Stimulated activated naive CD8-positive, alpha-beta T cell treated with anti-CD3 and anti-CD28 coated beads, Interleukin-15, Interleukin-2, amounts not matched to agents 100 U/mL and 50 U/mL, for 24 hours (primary cell): ENCODE measurements at places on chromosomes 12 and 14.

- no peak for DNase-seq
Measured at GRCh38 chr12:131380220-131380964, 330.5 kb upstream of the SFSWAP start.

DNA sequence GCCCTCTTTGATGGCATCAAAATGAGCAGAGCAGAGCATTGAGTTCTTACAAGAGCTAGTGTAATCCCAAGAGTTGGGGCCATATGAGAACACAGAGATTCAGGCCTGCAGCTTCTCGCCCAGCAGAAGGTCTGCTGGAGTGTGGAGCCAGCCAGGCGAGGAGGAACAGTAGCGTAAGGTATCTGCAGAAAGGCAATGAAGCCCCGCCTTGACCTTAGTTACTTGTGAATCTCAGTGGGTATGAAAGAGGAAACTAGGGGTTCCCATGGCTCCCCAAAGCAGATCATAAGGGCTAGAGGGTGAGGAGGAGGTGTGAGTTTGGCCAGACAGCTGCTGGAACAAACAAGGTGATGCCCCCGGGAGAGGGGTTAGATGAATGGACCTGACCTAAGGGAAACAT lies 49.4 kb downstream of the SLC8A3 start:
- DNase-seq, result no peak

DNA sequence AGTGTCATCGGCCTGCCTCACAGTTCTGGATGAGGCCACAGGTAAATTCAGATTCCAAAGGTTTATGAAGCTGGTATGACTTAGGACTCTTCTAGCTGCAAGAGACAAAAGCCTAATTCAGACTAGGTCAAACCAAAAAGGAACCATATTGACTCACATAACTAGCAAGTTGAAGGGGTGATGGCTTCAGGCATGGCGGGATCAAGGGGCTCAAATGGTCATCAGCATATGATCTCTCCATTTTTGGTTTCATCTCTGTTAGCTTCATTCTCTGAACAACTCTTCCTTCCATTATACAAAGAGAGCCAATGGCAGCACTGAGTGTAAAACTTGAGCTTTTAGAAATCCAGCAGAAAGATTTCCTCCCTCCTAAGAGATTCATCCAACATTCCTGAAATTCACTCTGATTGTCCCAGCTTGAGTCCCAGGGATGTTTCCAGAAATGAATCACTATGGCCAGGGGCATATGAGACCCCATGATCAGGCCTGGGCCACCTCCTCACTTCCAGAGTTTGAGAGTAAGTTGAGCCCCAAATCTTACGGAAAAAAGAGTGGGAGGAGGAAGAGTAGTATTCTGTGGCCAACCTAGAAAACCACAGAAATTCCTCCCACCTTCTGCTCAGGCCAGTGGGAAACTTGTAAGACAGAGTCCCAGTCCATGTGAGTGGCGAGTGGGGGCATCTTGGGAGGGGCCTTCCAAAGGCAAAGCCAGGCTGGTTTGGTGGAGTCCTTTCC lies 2.0 kb upstream of the MAP1LC3B2 start:
- no peak for DNase-seq

DNA sequence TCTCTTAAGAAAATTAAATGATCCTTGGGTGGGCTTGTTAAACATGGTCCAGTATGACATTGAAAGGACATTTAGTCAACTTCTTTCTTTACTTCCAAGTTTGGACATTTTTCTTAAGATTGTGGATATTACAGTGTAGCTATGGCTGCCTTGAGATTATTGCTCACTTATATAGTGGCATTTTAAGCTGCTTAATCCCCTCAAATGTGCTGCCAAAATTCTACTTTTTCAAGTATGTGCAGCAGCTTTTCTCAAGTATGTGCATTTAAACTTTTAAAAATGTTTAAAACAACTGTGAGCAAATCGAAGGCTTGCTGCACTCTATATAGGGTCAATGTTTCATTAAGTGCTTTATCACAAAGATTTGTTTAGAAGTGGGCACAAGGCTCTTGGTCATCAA lies 7.4 kb downstream of the TXNRD1 start:
- DNase-seq, result no peak

- DNase-seq, result peak; percentile 76
Measured at GRCh38 chr12:13179211-13180074, 17.1 kb upstream of the EMP1 start.

DNA sequence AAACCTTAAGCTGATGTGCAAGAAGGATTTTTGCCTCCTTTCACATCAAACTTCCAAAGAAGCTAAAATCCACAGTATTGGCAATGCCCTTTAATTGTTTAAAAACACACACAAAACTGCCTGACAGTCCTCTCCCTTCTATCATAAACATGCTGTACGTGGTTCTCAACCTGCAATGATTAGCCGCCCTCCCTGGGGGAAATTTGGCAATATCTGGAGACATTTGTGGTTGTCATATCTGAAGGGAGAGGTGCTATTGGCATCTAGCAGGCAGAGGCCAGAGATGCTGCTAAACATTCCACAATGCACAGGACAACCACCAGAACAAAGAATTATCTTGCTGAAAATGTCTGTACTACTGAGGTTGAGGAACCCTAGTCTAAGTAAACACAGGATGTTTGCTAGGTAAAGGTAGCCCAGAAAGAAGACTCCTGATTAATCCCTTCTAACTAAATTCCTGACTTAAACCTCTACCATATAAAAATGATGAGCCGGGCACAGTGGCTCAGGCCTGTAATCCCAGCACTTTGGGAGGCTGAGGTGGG lies 1.2 kb downstream of the ACOT6 start:
- no peak for DNase-seq

GRCh38 chr14:91004987-91005386 lies 55.5 kb downstream of the RPS6KA5 start:
- no peak for DNase-seq

GRCh38 chr14:95541932-95542930 lies 7.4 kb downstream of the GLRX5 start:
- no peak for DNase-seq

DNA sequence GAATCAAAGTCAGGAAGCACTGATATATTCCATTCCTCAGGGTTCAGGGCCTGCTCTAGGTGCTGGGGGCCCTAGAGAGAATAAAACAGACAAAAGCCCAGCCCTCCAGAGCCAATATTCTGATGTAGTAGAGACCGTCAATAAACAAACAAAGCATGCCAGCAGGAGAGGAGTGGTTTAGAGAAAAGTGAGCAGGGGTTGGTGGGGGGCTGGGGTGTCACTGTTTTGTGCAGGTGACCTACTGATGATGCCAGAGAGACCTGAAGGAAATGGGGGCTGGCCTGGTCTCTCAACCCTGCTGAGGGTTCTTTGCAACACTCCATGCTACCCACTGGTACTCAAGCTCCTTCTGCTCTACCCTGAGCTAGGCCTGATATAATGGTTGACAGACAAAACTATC lies 26.5 kb downstream of the IL26 start:
- DNase-seq, result no peak

GRCh38 chr12:26935636-26936378 lies 2.0 kb downstream of the INTS13 start:
- DNase-seq, result no peak

DNA sequence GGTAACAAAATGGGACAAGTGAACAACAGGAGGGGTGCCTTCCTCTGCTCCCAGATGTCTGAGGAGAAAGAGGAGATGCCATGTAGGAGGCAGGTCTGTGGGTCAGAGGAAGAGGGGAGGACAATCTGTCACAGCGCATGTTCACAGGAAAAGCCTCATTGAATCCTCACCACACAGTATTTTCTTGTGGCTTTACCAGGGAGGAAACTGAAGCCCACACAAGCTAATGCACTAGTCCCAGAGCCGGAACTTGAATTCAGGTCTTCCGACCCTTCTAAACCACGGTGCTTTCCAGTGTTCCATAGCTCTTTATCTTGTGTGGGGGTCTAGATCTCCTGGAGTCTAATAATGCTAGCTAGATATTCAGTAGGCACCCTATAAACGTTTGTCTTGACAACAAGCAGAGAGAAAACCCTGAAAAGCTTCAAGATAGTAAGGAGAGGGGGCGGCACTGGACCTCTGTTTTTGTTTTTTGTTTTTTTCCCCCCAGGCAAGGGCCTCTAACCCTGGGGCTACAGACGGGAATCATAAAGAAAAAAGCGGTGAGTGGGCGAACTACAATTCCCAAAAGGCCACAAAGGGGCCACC lies 371 bp upstream of the SHMT2 start:
- DNase-seq, result no peak
